ENCODE measurements at places on chromosomes 2 and 18. TPM values are rescaled to one million over a fixed set of nuclear protein-coding genes. Genes with fewer than 3 reads are reported as not detected.

Gene AQP12A
- not detected for total RNA-seq

- no peak for DNase-seq
Observed at GRCh38 chr2:45332094-45332493, 279.0 kb downstream of the SRBD1 start.

Gene MBOAT2
- 17.9 TPM for total RNA-seq

DNA sequence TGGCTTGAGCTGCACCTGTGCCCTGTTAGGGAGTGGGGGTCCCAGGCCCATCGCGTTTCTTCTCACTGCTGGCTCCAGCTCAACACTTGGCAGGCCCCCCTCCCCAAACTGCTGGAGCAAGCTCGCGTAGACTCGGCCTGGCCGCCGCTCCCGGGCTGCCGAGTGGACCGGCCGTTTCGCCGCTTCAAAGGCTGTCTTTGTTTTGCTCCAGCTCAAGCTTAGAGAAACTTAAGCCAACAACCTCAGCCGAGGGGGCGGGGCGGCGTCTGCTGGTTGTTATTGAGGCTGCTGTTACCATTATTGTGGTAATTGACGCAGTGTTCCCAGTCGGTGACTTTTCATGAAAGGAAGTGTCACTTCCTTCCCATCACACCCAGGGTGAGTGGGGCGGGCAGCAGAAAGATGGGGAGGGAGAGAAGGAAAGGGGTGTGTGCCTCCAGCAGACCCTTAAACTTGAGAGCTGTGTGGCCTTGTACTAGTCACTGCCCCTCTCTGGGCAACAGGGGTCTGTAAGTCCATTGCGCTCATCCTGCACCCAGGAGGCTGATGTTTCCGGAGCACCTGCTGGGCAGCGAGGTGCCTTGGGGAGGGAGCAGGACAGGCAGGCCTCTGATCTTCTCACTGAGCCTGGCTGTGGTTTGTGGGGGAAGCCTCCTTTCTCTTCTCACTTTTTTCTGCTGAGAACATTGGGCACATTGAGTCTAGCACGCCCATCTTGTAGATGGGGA lies 2.1 kb downstream of the ARID5A start:
- DNase-seq: peak; percentile 88

DNA sequence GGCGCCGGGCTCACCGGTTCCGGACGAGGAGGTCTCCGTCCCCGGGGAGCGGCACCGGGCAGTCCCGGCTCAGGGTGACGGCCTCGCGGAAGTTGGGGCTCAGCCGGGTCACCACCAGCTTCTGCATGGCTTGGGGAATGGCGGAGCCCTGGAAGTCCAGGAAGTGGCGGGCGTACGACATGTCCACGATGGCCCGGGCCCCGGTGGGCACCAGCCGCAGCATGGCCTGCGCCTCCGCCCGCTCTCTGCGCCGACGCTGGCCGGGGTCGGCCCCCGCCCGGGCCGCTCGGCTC lies 157 bp downstream of the PTGR3 start:
- DNase-seq: peak; percentile 37

Gene GAREM2
- 4.5 TPM for total RNA-seq

- DNase-seq: no peak
Observed at GRCh38 chr2:190819840-190820301, 60.8 kb upstream of the GLS start.

- DNase-seq: peak; percentile 16
Observed at GRCh38 chr2:187826023-187826422, 271.8 kb upstream of the TFPI start.

GRCh38 chr2:231634412-231634811 lies 41.7 kb downstream of the TEX44 start:
- DNase-seq: no peak

Gene FOXI3
- not detected for total RNA-seq

GRCh38 chr2:135890835-135891234 lies 14.6 kb upstream of the MCM6 start:
- no peak for DNase-seq

DNA sequence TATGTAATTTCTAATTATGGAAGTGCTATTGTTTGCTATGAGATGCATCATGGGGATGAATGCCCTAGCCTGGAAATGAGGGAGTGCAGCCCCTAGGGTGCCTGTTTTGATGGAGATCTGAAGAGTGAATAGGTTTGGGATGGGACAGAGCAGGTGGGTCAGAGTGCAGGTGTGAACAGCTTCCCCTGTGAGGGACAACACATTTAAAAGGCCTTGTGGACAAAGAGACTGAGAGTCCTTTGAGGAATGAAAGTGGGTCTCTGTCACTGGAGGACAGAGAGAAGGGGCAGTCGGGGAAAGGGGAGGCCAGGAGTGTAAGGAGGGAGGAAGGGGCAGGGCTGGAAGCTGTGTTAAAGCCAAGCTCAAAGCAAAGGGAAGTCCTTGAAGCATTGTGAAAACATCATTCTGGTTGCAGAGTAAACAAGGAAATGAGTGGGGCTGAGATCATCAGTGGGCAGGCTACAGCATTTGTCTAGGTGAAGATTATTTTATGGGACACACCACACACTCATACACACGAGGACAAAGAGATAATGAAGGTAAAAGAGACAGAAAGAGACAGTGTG lies 877.6 kb downstream of the SLC4A3 start:
- DNase-seq: peak; percentile 1

Gene MAP3K20
- total RNA-seq: 32.0 TPM

Gene ZSCAN30
- total RNA-seq: 14.6 TPM

GRCh38 chr2:124804014-124804940 lies 779.2 kb downstream of the CNTNAP5 start:
- DNase-seq: no peak

- no peak for DNase-seq
Observed at GRCh38 chr2:109459485-109459884, 154.3 kb downstream of the SEPTIN10 start.

Gene KCNG2
- total RNA-seq: not detected

- DNase-seq: no peak
Observed at GRCh38 chr2:45257820-45258219, 248.6 kb upstream of the SIX2 start.

DNA sequence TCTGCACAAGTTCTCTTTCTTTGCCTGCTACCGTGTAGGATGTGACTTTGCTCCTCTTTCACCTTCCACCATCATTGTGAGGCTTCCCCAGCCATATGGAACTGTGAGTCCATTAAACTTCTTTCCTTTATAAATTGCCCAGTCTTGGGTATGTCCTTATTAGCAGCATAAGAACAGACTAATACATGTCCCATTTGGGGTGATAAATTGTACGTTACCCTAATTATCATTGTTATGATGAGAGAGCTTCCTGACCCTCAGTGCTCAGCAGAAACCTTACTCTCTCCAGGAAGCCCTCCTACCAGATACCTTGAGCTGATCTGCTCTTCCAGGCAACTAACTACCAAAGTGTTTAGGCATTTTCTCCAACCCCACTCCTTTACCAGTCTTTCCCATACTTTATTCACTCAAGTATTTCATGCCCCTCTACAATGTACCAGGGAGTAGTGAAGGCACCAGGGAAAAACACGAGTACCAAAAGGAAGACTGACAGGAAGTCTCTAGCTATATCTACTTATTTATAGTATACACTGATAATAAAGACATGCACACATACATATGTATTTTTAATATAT lies 196.2 kb downstream of the MYCN start:
- no peak for DNase-seq

DNA sequence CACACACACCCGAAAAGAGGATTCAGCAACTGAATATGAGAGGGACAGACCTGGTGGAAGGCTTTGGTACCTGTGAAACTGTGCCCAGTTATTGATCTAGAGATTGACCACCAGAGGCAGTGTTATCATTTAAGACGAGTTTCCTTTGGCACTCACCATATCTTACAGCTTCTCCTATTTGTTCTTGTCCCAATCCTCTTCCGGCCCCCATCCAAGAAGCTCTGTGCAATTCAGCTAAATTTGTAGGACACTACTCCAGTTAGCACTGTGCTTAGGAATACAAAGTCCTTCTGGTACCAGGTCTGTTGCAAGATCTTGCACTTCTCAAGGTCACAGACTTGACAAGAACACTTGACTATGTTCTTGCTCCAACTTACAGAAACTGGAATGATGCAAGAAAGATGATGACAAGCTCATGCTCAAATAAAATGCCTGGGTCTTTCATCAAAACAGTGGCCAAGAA lies 177.7 kb downstream of the TMEM247 start:
- peak; percentile 28 for DNase-seq

Gene ATP8B1
- total RNA-seq: 100 TPM

DNA sequence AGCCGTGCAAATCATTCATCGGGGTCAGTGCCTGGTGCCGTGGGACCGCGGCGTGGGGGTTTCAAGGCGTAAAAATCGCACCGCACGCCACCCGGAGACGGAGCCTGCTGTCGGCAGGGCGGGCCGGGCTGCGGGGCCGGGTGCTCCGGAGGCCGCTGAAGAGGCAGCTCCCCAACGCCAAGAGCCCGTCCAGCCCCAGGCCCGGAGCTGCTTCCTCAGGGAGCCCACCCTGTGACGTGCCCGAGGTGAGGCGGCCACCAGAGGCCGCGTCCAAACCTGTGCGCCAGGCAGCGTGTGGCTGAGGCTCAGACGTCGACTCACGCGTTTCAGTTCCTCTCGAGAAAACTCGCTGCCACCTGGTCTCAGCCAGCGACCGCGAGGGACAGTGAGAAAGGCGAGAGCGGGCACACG lies 98.1 kb downstream of the NFATC1 start:
- no peak for DNase-seq

Gene MLPH
- not detected for total RNA-seq

Data from endothelial cell of umbilical vein (primary cell).